ENCODE measurements at places on chromosomes 5 and 9. TPM values are rescaled to one million over a fixed set of nuclear protein-coding genes. Genes with fewer than 3 reads are reported as not detected.

Gene GPR21
- 0.97 TPM for total RNA-seq

- no peak overlapping the region for H3K4me3 ChIP-seq
- H3K4me1 ChIP-seq: no peaks in the 10 kb centered on the region
- H3K27ac ChIP-seq: no peak overlapping the region
- H3K27me3 ChIP-seq: no peaks in the 10 kb centered on the region
- no peak for DNase-seq
Measured at GRCh38 chr5:87949676-87950631, 318.7 kb downstream of the TMEM161B start.

- H3K4me1 ChIP-seq: no peaks in the 10 kb centered on the region
- no peak overlapping the region for H3K4me3 ChIP-seq
- H3K27me3 ChIP-seq: no peaks in the 10 kb centered on the region
- no peaks in the 10 kb centered on the region for H3K36me3 ChIP-seq
Measured at GRCh38 chr5:60526336-60526875, 173.6 kb downstream of the DEPDC1B start.

DNA sequence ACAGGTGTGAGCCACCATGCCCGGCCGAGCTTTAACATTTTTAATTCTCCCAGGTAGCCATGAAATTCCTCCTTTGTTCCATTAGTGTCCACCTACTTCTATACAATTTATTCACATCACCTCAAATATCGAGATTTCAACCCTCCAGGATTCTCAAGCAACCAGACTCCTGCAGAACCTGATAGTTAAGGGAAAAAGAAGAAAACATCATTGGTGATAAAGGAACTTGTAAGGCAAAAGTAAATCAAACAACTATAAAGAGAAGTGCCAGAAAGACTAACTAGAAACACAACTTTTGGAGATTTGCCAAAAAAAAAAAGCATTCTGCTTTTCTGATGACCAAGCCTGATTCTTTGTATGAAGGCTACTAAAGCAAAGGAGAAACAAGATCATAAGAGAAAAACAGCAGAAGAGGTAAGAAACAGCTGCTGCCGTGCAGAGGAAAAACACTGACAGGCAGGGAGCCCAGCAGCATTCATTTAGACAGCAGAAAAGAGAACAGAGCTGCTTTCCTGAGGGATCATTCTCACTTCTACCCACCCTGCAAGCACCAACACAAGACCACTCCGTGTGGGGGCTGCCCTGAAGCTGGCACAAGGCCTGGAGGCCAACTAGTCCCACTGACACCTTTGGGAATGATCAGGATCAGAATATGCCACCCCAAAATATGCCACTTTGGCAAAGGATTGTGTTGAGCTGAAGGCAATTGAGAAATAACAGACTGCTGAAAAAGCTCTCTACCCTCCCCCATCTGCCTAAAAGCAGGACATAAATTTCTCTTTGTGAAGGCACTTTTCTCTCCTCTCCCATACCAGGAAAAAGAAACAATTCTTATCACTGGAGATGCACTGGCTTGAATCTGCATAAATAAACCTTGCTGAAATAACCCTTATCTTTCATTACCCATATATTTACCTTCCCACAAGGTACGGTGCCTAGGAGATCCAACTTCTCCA is 75.1 kb downstream of the ALDH7A1 start:
- H3K27me3 ChIP-seq: no peaks in the 10 kb centered on the region
- no peaks in the 10 kb centered on the region for H3K36me3 ChIP-seq
- DNase-seq: peak; percentile 39
- peaks cover 5% of the 10 kb centered on the region for H3K4me1 ChIP-seq
- H3K27ac ChIP-seq: peak overlapping the region; percentile 78

Gene PCDHB14
- 4.6 TPM for total RNA-seq

Gene FGD3
- total RNA-seq: 11.0 TPM

GRCh38 chr5:36908544-36909260 is 32.1 kb downstream of the NIPBL start:
- H3K4me1 ChIP-seq: no peaks in the 10 kb centered on the region
- H3K27me3 ChIP-seq: no peaks in the 10 kb centered on the region

GRCh38 chr9:90801973-90802322 is 329 bp downstream of the SYK start:
- H3K36me3 ChIP-seq: no peaks in the 10 kb centered on the region
- H3K4me3 ChIP-seq: peak overlapping the region; percentile 38
- H3K27me3 ChIP-seq: no peaks in the 10 kb centered on the region
- H3K27ac ChIP-seq: peak overlapping the region; percentile 47
- no peak for DNase-seq

- no peak overlapping the region for H3K27ac ChIP-seq
- no peak for DNase-seq
- no peaks in the 10 kb centered on the region for H3K36me3 ChIP-seq
- H3K4me1 ChIP-seq: peaks cover 3% of the 10 kb centered on the region
- peaks cover 3% of the 10 kb centered on the region for H3K27me3 ChIP-seq
- no peak overlapping the region for H3K4me3 ChIP-seq
Measured at GRCh38 chr9:72309364-72310133, 55.5 kb downstream of the ZFAND5 start.

DNA sequence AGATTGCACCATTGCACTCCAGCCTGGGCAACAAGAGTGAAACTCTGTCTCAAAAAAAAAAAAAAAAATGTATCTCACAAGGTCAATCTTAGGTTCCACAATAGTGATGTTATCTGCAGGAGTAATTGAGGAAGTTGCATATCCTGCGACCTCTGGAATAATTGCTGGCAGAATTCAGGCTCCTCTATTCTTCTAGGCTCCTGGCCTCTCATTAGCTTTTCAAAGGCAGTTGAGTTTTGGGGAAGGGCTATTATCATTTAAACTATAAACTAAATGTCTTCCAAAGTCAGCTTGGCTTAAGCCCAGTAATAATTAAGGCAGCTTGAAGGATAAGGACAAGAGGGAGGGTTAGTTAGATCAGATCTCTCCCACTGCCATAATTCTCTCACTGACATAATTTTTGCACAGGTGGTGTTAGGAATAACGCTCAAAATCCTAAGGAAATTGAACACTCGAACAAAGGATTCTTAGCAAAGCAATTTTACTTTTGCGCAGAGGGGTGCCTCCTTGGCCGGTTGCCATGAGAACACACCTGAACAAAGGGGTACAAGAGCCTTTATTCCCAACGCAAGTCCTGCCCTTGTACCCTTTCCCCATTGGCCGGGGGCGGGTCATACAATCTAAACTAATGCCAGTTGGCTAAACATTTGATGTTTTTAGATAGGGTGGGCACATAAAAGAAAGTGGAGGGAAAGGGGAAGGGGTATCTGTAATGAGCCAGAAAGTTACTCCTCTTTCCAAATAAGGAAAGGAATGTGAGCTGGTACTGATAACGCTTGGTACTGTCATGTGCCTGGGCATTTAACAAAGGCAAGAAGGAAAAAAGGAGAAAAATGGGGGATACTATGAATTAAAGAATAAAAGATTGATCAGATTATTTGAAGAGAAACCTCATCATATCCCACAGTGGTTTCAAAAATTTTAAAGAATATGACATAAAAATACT is 106.4 kb upstream of the CCNG1 start:
- H3K36me3 ChIP-seq: no peaks in the 10 kb centered on the region
- H3K27ac ChIP-seq: no peak overlapping the region
- H3K4me3 ChIP-seq: no peak overlapping the region
- H3K27me3 ChIP-seq: no peaks in the 10 kb centered on the region

GRCh38 chr9:122158202-122158601 is 1.4 kb downstream of the NDUFA8 start:
- H3K4me1 ChIP-seq: no peaks in the 10 kb centered on the region
- no peaks in the 10 kb centered on the region for H3K27me3 ChIP-seq
- DNase-seq: no peak
- H3K27ac ChIP-seq: no peak overlapping the region
- no peaks in the 10 kb centered on the region for H3K36me3 ChIP-seq

GRCh38 chr9:107375651-107376369 is 92.7 kb downstream of the RAD23B start:
- no peaks in the 10 kb centered on the region for H3K36me3 ChIP-seq
- H3K4me1 ChIP-seq: no peaks in the 10 kb centered on the region
- no peak overlapping the region for H3K4me3 ChIP-seq
- DNase-seq: no peak

GRCh38 chr9:123311250-123311752 is 42.9 kb upstream of the STRBP start:
- H3K27me3 ChIP-seq: no peaks in the 10 kb centered on the region
- no peaks in the 10 kb centered on the region for H3K4me1 ChIP-seq
- DNase-seq: no peak
- no peak overlapping the region for H3K27ac ChIP-seq
- no peaks in the 10 kb centered on the region for H3K36me3 ChIP-seq
- no peak overlapping the region for H3K4me3 ChIP-seq

- no peaks in the 10 kb centered on the region for H3K36me3 ChIP-seq
- H3K27me3 ChIP-seq: no peaks in the 10 kb centered on the region
- no peak overlapping the region for H3K4me3 ChIP-seq
Measured at GRCh38 chr9:110058304-110058953, 149.5 kb downstream of the C9orf152 start.

Gene INSL4
- not detected for total RNA-seq

- no peaks in the 10 kb centered on the region for H3K4me1 ChIP-seq
- no peak overlapping the region for H3K27ac ChIP-seq
- no peak for DNase-seq
- H3K27me3 ChIP-seq: no peaks in the 10 kb centered on the region
- no peaks in the 10 kb centered on the region for H3K36me3 ChIP-seq
Measured at GRCh38 chr5:168413062-168413461, 73.2 kb upstream of the RARS1 start.

DNA sequence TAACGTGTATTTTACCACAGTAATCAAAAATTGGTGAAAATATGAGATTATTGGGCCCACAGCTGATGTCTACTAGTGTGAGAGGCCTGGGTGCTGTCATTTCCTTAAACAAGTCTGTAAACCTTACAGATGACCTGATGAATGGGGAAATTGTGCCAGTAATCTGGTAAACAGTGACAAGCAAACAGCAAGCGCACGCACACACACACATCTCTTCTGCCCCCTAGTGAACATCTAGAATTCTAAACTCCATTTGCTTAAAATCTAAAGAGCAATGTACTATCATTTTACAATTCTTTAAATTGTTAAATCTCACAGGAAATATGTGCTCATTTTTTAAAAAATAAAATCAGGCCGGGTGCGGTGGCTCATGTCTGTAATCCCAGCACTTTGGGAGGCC is 7.5 kb upstream of the RAPGEF1 start:
- no peaks in the 10 kb centered on the region for H3K4me1 ChIP-seq
- H3K4me3 ChIP-seq: no peak overlapping the region
- H3K36me3 ChIP-seq: no peaks in the 10 kb centered on the region
- DNase-seq: no peak

DNA sequence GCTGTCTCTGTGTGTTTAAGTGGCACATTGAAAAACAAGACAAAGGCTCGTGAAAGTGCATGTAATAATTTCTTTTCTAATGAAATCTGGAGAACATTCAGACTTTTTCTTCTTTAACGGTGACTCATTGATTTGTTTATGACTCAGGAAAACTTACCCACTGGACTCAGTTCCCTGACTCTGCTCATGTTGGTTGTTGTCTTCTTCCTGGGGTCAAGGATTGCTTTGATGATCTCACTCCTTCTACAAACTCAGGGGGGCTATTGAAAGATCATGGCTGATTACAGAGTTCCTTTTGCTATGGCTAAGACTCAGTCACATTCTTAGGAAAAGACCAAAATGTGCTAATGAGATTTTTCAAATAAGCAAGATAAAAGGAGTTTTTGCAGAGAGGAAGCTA is 141.1 kb upstream of the DAP start:
- no peaks in the 10 kb centered on the region for H3K4me1 ChIP-seq
- no peaks in the 10 kb centered on the region for H3K36me3 ChIP-seq
- no peak overlapping the region for H3K27ac ChIP-seq
- no peaks in the 10 kb centered on the region for H3K27me3 ChIP-seq
- DNase-seq: no peak
- H3K4me3 ChIP-seq: no peak overlapping the region

DNA sequence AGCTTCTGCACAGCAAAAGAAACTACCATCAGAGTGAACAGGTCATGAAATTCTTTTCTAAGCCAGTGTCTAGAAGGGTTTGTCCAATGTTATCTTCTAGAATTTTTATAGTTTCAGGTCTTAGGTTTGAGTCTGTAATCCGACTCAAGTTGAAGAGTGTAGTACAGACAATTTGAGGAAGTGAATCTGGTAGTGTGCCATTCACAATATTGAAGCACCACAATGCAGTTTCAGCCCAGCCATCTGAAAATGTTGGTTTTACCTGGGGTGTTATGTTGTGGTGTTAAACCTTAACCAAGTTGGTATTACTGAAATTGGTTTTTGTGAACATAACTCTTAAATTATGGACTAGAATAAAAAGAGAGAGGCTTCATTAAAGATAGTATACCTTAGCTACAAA is 77.2 kb downstream of the ADAMTS16 start:
- no peak overlapping the region for H3K27ac ChIP-seq
- H3K36me3 ChIP-seq: no peaks in the 10 kb centered on the region
- no peak overlapping the region for H3K4me3 ChIP-seq
- H3K4me1 ChIP-seq: no peaks in the 10 kb centered on the region
- no peaks in the 10 kb centered on the region for H3K27me3 ChIP-seq

DNA sequence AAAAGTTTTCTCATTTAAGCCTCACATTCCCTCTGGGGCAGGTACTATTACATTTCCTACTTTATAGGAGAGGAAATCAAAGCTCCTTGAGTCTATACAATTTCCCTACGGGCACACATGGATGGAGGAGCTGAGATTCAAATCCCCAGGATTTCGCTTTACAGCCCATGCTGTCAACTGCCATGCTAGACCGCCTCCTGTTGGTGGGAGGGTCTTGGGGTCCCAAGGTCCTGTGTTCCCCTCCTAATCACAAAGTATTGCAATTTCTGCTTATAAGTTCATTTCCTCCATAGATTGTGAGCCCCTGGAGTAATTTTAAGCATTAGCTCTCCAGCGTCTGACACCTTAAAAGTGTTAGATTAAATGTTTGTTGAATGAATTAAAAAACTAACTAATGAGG is 95.9 kb upstream of the SMARCA2 start:
- H3K4me1 ChIP-seq: no peaks in the 10 kb centered on the region
- H3K36me3 ChIP-seq: no peaks in the 10 kb centered on the region
- no peak for DNase-seq
- H3K27ac ChIP-seq: no peak overlapping the region

DNA sequence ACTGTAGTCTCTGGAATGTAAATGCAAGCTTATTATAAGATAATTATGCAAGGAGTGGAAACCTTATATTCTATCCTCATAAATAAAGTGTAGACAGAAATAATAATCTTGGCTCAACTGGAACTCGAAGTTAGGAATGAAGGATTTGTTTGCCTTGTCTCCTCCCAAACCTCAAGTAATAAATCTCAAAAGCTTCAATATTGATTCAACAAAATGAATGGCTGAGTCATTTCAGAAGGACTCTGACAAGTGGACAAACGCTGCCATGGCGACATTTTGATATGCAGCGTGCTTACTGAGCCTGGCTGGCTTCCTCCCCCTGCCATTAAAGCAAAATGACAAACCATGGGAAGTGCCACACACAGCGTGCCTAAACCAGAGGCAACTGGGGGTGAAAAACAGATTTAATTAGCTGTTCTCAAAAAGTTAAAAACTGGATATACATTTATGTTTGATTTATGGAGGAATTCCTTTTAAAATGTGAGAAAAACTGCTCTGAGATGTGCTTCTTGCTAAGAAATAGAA is 10.5 kb upstream of the ADGRV1 start:
- no peak overlapping the region for H3K4me3 ChIP-seq
- DNase-seq: peak; percentile 65
- H3K36me3 ChIP-seq: no peaks in the 10 kb centered on the region
- H3K4me1 ChIP-seq: no peaks in the 10 kb centered on the region
- no peak overlapping the region for H3K27ac ChIP-seq

Gene C9orf153
- not detected for total RNA-seq
